ENCODE measurements at places on chromosomes 12 and 14.

DNA sequence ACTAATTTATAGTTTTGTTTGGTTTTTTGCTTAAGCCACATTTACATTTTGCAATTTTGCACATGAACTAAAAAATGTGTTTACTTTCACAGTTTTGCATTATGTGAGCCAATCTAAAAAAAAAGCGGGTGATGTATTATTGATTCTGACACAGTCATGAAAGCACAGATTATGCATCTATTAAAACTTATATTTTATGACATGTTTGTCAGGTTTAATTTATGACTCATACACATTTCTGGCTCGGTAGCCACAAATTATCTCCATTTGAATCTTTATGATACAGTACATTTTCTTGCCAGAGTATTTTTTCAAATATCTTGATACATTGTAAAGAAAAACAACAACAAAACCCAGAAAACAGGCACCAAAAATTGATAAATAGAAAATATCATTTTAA is 280.4 kb upstream of the GRIP1 start:
- DNase-seq, result no peak

GRCh38 chr12:120783197-120783596 is 57.6 kb downstream of the ACADS start:
- no peak for DNase-seq

- DNase-seq, result peak; percentile 34
Observed at GRCh38 chr14:51552768-51553404, 98.8 kb upstream of the FRMD6 start.

DNA sequence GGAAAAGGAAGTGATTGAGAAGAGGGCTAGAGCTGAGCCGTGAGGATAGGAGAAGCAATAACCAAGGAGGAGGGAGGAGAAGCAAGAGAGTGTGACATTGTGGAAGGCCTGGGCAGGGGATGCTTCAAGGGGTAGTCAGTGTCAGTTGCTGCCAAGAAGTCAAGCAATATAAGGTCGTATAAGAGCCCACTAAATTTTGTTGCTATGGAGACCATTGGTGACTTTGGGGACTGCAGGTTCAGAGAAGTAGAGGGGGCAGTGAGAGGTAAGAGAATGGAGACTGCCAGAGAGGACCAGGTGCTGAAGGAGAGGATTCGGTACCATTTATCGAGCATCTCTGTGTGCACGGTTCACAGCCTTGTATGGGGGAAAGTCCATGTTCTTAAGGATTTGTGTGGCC is 3.1 kb upstream of the ATXN3 start:
- DNase-seq, result no peak

DNA sequence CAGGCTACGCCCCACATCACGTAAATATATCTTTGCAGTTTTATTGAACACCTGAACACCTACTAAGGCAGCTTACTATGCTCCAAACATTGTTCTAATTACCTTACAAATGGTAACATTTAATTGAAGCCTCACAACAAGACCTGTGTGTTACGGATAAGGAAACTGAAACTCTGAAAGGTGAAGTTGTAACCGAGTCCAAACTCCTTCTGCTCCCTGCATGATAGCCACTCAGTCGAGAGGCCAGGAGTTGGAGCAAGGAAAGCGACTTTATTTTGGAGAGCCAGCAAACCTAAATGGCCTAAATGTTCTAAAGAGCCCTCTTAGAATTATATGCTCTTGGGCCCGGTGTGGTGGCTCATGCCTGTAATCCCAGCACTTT is 12.6 kb upstream of the TRPV4 start:
- DNase-seq, result no peak

GRCh38 chr14:91398707-91399106 is 18.9 kb downstream of the CCDC88C start:
- peak; percentile 31 for DNase-seq

DNA sequence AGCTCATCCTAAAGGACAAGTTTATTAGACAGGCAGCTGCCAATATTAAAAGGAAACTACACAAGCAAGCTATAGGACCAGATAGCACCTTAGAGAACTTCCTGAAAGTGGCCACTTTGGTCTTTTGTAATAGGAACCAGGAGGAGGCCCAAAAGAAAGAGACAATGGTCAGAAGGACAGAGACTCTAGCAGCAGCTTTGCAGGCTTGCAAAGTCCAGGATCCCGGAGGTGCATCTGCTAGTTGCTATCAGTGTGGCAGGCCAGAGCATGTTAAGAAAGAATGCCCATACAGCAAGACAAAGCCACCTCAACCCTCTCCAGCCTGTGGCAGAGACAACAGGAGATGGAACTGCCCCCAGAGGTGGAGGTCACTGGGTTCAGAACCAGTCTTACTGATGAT is 23.4 kb downstream of the APOBEC1 start:
- no peak for DNase-seq

DNA sequence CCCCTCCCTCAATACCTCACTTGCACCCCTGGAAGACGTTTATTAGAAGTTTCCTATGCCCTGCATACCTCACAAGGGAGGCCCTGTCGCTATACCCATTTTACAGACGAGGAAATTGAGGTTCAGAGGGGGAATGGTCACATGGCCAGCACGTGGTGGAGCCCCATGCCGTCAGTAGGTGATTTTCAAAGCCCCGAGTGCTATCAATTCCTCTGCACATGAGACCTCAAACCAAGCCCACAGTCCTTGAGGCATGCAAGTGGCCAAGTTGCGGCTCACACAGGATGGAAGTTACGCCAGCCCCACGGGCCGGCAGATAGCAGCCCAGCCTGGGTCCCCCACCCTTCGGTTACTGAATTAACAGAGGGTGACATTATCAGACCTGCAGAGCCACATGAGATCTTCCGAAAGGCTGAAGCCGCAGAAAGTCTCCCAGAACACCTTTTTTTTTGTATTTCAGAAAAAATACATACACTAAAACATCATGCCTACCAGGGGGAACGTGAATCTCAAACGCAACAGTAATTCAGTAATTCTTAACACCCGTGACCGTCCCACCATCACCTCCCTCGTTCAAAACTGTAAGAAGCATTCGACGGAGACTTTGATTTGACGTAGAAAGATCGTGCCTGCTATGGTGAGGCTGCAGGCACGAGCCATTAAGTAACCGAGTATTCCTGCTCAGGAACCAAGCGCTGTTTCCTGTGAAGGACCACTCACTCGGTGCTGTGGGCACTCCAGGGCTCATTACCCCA is 129.0 kb downstream of the RFLNA start:
- DNase-seq, result no peak

DNA sequence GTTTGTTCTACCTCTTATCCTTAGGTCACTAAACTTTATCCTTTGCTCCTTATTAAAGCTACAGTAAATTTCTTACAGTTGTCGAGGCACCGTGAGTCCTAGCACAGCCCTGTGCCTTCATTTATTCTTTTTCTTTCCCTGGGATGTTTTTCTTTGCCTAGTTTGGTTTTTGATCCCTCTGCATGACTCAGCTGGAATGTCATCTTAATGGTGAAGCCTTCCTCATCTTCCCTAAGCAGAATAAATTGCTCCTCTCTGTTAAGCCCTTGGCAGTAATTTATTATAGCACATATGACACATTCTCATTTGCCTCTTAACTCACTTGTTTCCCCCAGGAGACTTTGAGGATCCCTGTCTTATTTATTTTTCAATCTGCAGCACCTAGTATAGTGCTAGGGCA is 16.6 kb downstream of the ACTR10 start:
- no peak for DNase-seq

DNA sequence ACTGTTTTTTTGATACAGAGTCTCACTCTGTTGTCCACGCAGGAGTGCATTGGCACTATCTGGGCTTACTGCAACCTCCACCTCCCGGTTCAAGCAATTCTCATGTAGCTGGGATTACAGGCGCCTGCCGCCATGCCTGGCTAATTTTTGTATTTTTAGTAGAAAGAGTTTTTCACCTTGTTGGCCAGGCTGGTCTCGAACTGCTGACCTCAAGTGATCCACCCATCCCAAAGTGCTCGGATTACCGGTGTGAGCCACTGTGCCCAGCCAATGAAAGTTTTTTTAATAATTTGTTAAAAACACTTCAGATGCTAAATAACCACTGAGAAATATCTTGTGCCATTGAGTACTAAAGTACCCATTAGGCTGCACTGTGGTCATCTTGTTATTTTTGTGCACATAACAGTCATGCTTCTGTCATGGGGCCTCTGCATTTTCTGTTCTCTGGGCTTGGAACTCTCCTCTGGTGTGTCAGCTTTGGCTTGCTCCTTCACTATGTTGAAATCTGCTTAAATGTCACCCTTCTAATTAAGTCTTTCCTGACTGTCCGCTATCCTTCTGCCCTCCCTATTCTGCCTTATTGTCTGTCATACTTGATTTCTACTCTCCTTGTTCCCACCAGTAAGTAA is 105.1 kb downstream of the KTN1 start:
- no peak for DNase-seq

DNA sequence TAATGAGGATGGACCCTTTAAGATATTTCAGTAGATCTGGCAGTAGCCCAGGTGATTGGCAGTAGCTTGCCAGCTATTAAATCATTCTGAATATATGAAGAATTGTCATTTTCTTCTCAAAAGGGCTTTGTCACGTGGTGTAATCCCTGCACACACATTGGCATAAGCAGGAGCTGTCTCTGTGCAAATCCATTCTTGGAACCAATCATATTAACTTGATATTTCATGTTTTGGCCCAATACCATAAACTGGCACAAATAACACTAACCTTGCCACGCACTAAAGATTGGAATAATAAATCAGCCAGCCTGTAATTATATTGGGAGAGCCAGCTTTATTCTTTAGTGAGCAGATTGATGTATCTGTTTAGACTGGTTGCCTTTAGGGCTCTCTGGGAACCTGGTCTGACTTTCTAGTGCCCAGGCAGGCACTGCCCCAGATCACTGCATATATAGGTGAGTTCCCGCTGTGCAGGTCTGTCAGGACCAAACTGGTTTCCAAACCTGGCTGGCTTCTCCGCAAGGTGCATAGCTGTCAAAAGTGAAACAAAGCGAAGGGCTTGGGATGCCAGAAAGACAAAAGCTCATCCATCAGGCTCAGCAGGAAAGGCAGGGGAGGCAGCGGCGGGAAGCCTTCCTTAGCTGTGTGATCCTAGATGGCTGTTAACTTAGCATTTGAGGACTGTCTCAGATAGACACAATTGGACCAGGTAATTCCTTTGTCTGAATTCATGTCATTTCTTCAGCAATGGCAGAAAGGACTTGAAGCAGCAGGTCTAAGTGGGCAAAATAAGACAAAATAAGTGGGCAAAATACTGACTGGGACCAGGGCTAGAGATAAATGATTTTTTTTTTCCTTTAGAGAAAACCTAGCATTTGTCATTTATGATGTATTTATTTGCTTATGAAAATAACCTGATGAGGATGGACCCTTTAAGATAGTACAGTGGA is 128.8 kb upstream of the DYRK2 start:
- peak; percentile 82 for DNase-seq

DNA sequence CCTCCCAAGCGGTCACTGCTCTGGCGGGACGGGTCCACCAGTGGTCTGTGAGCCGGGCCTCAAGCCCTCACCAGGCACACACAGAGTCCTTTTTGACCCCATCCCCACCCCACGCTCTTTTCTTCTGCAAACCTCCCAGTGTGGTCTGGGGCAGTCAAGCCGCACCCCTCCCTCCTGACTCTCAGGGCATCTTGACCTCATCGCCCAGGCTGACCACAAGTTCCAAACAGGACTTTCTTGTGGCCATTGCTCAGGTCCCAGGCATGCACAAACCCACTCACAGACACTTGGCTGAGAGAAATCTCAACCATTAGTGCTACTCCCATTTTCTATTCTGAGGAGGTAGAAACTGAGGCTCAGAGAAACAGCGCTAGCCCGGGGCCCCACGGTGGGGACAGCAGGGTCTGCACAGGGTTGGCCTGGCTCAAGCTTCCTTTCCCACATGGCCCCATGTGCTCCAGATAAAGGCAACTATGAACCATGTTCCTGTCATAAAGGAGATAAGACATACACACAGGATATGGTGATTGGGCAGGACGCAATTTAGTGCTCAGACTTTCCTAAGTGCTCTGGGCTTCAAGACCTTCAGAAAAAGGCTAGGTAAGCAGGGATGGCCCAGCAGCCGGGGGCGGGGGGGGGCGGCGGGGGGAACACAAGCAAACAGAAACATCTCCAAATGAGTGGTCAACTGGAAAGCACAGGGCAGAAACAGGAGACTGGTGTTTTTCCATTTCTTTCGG is 69.6 kb downstream of the ITPK1 start:
- no peak for DNase-seq

DNA sequence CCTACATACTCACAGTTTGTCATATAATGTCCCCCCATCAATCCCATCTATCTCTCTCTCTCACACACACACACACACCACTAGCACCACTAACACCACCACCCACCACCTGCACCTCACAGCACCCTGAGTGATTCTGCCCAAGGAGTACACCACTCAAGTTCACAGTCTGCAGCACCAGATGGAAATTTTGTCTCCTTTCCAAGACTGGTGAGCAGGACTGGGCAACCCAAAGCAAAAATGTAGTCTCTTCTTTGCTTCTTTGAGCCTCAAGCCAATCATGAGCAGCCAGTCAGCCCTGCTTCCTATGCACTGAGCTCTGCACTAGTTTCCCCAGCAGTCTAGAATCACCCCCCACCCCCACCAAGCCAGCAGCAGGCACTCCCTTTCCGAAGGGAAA is 15.0 kb upstream of the ARMH4 start:
- DNase-seq, result no peak

DNA sequence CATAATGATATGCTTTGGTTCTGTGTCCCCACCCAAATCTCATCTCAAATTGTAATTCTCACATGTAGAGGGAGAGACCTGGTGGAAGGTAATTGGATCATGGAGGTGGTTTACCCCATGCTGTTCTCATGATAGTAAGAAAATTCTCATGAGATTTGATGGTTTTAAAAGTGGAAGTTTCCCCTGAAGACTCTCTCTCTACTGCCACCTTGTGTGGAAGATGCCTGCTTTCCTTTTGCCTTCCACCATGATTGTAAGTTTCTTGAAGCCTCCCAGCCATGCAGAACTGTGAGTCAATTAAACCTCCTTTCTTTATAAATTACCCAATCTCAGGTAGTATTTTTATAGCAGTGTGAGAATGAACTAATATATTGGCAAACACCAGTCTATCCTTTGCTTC is 260.4 kb upstream of the PPFIA2 start:
- no peak for DNase-seq

Data from NCI-H2081 (cell line).